ENCODE measurements at places on chromosomes 1 and 21. TPM values are rescaled to one million over a fixed set of nuclear protein-coding genes. Genes with fewer than 3 reads are reported as not detected.

The APCS gene
- not detected for total RNA-seq

The SPRR5 gene
- not detected for total RNA-seq

The NECTIN4 gene
- total RNA-seq, result 0.40 TPM

The DNAJC16 gene
- 23.8 TPM for total RNA-seq

The TTLL10 gene
- not detected for total RNA-seq

The OR6N1 gene
- not detected for total RNA-seq

The TCHH gene
- total RNA-seq, result under 0.01 TPM

The UBL4B gene
- total RNA-seq, result not detected

The DHRS3 gene
- 24.5 TPM for total RNA-seq

The OR2T35 gene
- total RNA-seq, result not detected

The ICOSLG gene
- total RNA-seq, result 0.72 TPM

The RHD gene
- not detected for total RNA-seq

The SPRR2G gene
- total RNA-seq, result not detected

The CDA gene
- total RNA-seq, result 2.0 TPM

The ATF3 gene
- 1.4 TPM for total RNA-seq

The CD2 gene
- not detected for total RNA-seq

The RIPK4 gene
- not detected for total RNA-seq

The OSCP1 gene
- 2.7 TPM for total RNA-seq

The TFF3 gene
- total RNA-seq, result not detected

The RAB29 gene
- 23.9 TPM for total RNA-seq

The ZSCAN20 gene
- 9.0 TPM for total RNA-seq

The C1QB gene
- not detected for total RNA-seq

The VAV3 gene
- 2.8 TPM for total RNA-seq

The HPCA gene
- not detected for total RNA-seq

The VSIG8 gene
- total RNA-seq, result not detected

The CD1B gene
- not detected for total RNA-seq

The PTCH2 gene
- 0.13 TPM for total RNA-seq

The COL11A1 gene
- not detected for total RNA-seq

The DYRK1A gene
- 69.3 TPM for total RNA-seq

The FCRL1 gene
- total RNA-seq, result not detected

The SLC35F3 gene
- not detected for total RNA-seq

The CLCA2 gene
- total RNA-seq, result 0.13 TPM

The LEFTY2 gene
- total RNA-seq, result not detected

The GJA9 gene
- not detected for total RNA-seq

The CERS2 gene
- total RNA-seq, result 125 TPM

The ZMYM1 gene
- total RNA-seq, result 33.6 TPM

The ARTN gene
- total RNA-seq, result 0.27 TPM

Measured in thoracic aorta endothelial cell (primary cell).